ENCODE measurements at places on chromosomes 7 and 10. TPM values are rescaled to one million over a fixed set of nuclear protein-coding genes. Genes with fewer than 3 reads are reported as not detected.

CPEB3 gene
- total RNA-seq: 0.43 TPM

CARD11 gene
- total RNA-seq: 0.17 TPM

TDRD1 gene
- not detected for total RNA-seq

MCM7 gene
- 387 TPM for total RNA-seq

CCDC172 gene
- total RNA-seq: not detected

PRKCQ gene
- 0.16 TPM for total RNA-seq

PLAC9 gene
- not detected for total RNA-seq

TYW1 gene
- 13.2 TPM for total RNA-seq

ASB10 gene
- not detected for total RNA-seq

VWA2 gene
- total RNA-seq: not detected

GPR37 gene
- 0.79 TPM for total RNA-seq

CRYGN gene
- not detected for total RNA-seq

SKAP2 gene
- total RNA-seq: 9.5 TPM

NACAD gene
- total RNA-seq: 0.08 TPM

BAIAP2L1 gene
- total RNA-seq: 11.1 TPM

HERC4 gene
- total RNA-seq: 30.4 TPM

MKI67 gene
- 57.1 TPM for total RNA-seq

WEE2 gene
- 0.03 TPM for total RNA-seq

GRCh38 chr7:26278770-26279169, 12.9 kb upstream of the SNX10 start:
- peak; percentile 55 for DNase-seq

- DNase-seq: no peak
Observed at GRCh38 chr7:92702535-92702934, 112.3 kb upstream of the FAM133B start.

- no peak for DNase-seq
Observed at GRCh38 chr10:57925045-57925444, 342.6 kb downstream of the IPMK start.

- peak; percentile 63 for DNase-seq
Observed at GRCh38 chr7:130207642-130208041, at the start of gene SSMEM1. Gene SSMEM1, plus strand, starts transcription at chr7:130207860. Its CDS starts 51 bp downstream, at chr7:130207911.

DNA sequence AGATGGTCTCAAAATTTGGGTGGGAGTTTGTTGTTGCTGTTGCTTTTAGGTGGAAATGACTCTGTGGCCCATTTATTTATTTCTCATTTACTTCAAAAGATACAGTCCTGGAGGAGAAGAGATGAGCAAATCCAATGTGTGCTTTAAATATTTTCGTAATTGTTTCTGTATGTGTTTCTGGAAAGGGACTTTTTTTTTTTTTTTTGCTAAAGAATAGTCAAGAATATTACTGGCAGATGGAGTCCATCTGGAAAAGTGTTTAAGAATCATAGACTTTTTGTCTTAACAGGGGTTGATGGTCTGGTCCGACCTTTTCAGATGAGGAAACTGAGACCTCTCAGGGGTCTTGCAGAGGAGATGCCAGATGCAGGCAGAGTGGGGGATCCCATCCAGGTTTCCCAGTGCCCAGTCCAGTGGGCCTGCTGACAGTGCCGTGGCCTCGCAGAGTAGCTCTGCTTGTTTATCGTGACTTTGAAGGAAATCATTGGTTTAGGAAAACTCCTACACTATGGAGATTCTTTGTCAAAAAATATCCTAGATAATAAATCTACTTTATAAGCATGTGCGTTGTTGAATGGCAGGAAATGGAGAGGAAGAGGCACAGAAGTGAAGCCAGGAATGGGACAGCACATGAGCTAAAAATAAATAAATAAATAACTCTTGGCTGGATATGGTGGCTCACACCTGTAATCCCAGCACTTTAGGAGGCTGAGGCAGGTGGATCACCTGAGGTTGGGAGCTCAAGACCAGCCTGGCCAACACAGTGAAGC, 164.3 kb upstream of the SVIL start:
- DNase-seq: no peak

GRCh38 chr7:8442814-8443304, 9.4 kb downstream of the NXPH1 start:
- DNase-seq: peak; percentile 18

- peak; percentile 32 for DNase-seq
Observed at GRCh38 chr7:25180946-25181345, 47.3 kb downstream of the NPVF start.

GRCh38 chr10:105280895-105281294, 639.8 kb downstream of the SORCS3 start:
- DNase-seq: no peak

- peak; percentile 30 for DNase-seq
Observed at GRCh38 chr10:6314620-6315205, 112.0 kb downstream of the PFKFB3 start.

- no peak for DNase-seq
Observed at GRCh38 chr10:121981346-121981745, 6.3 kb upstream of the NSMCE4A start.

- no peak for DNase-seq
Observed at GRCh38 chr10:34126371-34127151, 688.5 kb downstream of the PARD3 start.

GRCh38 chr10:29748109-29748650, 113.4 kb upstream of the SVIL start:
- no peak for DNase-seq

- no peak for DNase-seq
Observed at GRCh38 chr7:117411539-117411938, 15.8 kb downstream of the ASZ1 start.

DNA sequence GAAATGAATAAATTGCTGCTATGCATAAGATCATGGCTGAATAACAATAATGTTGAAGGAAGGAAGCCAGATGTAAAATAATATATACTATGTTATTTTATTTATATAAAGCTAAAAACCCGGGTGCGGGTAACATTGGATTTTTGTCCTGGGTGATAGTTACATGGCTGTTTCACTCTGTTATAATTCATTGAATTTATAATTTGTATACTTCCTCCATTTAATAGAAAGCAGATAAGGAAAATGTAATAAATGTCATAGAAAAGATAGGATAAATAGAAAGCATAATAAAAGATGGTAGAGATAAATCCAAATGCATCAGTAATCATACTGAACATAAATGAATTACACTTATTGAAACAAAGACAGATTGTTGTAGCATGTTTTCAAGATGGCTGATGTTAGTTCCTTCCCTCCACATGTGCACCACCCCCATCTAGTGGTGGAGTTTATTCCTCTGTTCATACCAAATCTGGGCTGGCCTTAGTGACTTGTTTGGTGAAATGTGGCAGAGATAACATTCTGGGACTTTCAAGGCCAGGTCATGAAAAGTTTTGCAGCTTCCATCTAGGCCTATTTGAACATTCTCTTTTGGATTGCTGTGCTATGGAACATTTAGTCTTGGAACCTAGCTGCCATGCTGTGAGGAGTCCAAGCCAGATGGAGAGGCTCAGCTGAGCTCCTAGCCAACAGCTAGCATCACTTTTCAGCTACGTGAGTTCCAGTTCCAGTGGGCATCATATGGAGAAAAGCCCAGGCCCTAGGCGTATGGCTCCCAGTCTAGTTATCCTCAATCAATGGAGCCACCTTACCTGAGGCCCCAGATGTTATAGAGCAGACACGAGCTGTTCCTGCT, 46.9 kb downstream of the AHCYL2 start:
- peak; percentile 61 for DNase-seq

DNA sequence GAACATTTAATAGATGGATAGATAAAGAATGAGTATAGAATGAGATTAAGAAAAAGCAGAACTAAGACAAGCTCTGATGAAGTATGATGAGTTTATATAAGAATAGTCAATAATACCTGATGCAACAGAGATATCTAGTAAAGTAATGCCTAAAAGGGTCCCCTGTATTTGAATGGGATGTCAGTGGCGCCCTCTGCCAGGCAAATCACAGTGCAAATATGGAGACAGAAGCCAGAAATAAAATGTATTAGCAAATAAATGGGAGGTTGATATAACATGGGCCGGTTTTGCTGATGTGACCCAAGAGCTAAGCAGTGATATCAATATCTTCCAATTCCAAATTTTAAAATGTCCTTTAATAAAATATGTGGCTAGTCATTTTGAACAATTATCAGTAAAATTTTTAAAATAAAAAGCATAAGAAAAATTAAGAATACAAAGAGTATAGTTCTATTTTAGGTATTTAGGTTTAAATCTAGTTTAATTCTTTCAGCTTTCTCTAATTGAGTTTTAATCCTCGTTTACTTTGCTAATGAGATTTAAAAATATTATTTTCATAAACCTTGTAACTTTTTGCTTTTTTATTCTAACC, 62.6 kb downstream of the ADK start:
- DNase-seq: peak; percentile 15

- peak; percentile 21 for DNase-seq
Observed at GRCh38 chr7:28587211-28587610, 174.9 kb downstream of the CREB5 start.

GRCh38 chr7:6172224-6172909, 100.1 kb downstream of the CYTH3 start:
- DNase-seq: peak; percentile 69

DNA sequence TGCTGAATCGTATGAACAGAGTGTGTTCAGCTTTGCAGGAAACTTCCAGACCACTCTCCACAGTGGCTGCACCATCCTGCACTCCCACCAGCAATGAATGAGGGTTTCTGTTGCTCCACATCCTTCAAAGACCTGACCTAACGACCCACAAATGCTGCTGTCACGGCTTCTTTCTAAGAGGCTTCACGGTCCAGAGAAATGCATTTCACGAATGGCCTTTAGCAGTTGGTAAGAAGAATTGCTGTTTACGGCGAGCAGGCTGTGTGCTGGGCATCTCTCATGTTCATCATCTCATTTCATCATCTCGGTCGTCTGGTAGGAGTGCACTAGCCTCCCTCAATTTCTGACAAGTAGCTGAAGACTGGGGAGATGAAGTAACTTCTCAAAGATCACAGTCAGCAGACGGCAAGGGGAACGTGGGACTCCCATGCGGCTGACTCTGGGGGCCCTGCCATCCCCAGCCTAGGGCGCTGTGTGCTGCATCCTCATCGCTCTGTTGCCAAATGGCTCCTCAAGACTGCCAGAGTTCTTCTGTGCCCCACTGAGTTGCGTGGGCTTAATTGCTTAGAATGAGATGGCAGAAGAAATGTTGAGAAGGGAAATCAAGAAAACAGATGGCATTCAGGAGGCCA, 72.9 kb downstream of the ADARB2 start:
- no peak for DNase-seq

DNA sequence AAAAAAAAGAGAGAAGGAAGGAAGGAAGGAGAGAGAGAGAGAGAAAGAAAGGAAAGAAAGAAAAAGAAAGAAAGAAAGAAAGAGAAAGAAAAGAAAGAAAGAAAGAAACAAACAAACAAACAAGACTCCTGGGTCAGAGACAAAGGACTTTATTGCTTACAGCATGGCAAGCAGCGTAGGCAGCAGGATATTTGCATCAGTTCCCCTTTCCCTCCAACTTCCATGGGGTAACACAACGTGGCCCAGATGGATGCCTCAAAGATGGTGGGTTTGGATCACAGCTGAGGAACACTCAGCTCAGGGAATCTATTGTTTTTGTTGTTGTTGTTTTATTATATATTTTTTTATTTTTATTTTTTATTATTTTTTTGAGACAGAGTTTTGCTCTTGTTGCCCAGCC, 128.5 kb upstream of the VKORC1L1 start:
- no peak for DNase-seq

- no peak for DNase-seq
Observed at GRCh38 chr7:98518159-98518947, 98.7 kb upstream of the NPTX2 start.

DNA sequence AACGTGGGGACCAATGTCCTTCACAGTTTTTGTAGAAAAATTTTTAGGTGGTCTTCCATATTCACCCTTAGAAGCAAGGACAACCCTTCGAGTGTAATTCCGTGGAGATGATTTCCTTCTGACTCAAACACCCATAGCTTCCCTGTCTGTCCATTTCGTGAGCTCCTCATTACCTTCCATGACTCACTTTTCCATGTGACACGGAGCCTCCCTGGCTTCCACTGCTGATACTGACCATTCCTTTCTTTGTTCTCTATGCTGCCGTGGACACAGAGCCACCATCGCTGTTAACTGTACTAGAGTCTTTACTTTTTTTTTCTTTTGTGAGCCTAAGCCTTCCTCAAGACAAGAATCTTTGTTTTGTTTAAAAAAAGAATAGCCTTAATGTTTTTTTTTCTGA, 12.5 kb upstream of the ARMS2 start:
- peak; percentile 84 for DNase-seq

DNA sequence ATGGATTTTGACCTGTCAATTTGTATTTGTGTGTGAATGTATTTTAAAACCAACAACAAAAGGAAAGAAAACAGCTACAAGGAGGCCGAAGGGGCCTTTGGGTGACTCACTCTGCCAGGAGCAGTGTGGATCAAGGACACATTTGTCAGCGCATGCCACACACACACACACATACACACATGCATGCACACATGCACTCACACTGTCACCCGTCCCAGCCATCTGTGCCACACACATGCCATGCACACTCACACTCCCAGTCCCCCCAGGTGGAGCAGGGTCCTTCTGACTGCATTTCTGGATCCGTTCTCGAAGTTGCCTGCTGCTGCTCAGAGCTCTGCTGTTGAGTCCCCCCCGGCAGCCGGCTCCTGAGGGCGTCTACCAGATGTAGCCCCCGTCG, 26.0 kb downstream of the SPOCK2 start:
- no peak for DNase-seq

- DNase-seq: no peak
Observed at GRCh38 chr7:1168422-1168821, 8.4 kb upstream of the ZFAND2A start.

- peak; percentile 28 for DNase-seq
Observed at GRCh38 chr10:287814-288213, 152.6 kb downstream of the ZMYND11 start.

GRCh38 chr10:115981081-115981480, 291.9 kb downstream of the GFRA1 start:
- DNase-seq: no peak

DNA sequence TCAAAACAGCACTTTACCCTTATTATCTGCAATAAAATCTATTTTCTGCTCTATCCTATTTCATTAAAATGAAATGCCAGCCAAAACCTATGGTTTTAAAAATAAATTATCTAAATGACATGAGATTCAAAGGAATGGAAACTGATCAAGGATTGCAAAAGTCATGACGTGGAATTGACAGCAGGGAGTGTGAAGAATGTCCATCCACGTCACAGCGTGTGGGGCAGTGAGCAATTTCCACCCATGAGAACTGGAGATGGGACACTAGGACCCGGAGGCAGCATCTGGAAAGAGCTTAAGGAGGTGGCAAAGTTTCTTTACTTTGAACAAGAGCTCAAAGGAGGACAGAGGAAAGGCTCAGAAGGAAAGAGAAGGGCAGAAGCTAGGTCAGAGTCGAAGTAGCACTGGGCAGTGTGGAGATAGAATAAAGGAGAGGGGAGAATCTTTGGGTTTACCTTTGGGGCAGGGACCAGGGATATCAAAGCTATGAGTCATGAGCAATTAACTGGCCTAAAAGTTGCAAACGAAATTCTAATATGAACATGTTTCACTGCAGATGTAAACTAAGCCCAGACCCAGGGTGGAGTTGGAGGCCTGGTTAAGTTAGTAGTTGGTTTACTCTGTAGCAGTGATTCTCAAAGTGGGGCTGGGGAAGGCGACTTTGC, 24.9 kb upstream of the STK17A start:
- DNase-seq: no peak

DNA sequence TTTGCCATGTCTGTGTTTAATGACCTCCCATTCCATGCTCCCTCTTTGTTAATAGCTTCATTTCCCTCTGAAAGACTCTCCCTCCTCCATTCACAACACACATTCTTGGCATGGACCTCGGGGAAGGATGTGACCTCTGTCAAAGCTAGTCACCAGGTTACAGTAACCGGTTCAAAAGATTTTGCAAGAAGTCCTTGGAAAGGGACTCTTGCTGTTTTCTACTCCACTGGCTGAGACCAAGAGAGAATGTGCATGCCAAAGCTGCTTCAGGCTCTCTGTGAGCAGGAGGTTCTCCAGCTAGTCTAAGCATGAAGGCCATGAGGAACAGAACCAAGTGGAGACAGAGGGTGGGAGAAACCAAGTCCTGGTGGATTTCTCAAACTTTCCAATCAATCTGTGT, 732.6 kb downstream of the CCSER2 start:
- no peak for DNase-seq

All from HT1080 (cell line).